ENCODE measurements at places on chromosomes 6 and 20.

- DNase-seq = no peak
Observed at GRCh38 chr6:158257425-158257759, 54.9 kb upstream of the TULP4 start.

DNA sequence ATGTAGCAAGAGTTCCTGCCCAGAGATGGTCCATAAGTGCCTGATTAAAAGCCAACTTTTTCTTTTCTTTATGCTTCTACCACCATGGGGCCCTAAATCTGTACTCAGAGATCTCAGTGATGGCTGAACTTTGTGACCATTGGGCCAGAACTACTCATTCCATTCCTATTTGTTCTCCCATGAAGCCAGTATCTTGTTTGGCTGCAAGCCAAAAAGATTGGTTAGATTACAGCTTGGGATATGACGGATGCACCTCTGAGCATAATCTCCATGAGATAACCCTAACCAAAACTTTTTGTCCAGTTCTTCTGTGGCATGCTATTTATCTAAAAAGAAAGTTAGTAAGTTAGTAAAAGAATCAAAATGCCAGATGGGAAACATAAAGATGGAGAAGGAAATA, 72.2 kb downstream of the PLCB4 start:
- DNase-seq = no peak

DNA sequence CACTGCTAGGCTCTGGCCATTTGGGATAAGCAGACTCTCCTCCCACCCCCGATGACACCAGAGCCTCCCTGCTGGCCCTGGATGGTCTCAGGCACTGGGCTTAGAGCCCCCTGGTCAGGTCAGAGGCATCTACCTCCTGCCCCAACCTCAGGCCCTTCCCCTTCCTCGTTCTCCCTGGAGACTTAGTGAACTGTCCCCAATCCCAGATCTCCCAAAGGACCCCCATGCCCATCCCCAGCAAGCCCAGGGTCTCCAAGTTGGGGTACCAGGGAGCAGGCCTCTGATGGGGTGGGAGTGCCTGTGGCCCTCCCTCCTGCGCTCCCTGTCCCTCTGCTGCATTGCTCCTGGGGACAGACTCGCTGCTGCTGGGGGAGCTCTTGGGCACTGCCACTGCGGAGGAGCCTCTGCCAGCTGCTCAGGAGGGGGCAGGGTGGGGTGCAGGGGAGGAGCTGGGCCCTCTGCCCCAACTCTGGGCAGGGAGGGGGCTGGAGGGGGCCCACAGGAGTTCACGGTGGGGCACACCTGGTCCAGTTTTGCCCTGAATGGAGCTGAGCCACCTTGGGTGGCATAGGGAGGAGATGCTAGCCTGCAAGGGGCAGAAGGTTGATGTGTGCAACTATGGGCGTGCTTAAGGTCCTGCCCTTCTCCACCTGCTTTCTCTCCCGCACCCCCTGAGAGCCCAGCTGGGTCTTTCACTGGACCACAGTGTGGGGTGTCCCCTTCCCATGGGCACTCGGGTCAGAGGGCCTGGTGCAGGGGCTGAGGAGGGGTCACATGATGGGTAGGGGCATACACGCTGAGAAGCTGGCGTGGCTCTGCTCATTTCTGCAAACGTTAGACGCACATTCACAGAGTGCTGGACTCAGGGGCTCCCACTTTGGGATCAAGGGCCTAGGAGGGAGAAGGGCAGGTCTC, 40.4 kb downstream of the SPDEF start:
- no peak for DNase-seq

DNA sequence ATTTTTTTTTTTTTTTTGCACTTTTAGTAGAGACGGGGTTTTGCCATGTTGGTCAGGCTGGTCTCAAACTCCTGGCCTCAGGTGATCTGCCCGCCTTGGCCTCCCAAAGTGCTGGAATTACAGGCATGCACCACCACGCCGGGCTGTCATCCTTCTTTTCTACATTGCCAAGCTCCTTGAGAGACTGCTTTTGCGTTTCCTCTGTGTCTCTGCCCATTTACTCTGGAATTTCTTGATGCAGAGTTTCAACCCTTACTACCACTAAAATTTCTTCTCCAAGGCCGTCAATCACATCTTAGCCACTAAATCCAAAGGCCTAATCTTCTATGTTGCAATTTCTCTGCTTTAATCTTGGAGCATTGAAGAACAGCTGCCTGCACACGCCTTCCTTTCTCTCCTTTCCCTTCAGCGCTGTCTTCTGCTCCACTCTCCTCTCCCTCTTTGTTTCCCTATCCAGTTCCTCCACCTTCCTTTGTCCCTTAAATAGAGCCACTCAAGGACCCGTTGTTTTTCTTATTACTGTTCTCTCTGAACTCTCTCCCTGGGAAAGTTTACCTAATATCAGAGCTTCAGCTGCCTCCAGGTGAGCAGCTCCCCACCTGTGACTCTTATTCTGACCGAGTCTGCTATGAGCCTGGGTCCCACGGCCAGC, 98.8 kb downstream of the SLC35B3 start:
- DNase-seq = no peak

DNA sequence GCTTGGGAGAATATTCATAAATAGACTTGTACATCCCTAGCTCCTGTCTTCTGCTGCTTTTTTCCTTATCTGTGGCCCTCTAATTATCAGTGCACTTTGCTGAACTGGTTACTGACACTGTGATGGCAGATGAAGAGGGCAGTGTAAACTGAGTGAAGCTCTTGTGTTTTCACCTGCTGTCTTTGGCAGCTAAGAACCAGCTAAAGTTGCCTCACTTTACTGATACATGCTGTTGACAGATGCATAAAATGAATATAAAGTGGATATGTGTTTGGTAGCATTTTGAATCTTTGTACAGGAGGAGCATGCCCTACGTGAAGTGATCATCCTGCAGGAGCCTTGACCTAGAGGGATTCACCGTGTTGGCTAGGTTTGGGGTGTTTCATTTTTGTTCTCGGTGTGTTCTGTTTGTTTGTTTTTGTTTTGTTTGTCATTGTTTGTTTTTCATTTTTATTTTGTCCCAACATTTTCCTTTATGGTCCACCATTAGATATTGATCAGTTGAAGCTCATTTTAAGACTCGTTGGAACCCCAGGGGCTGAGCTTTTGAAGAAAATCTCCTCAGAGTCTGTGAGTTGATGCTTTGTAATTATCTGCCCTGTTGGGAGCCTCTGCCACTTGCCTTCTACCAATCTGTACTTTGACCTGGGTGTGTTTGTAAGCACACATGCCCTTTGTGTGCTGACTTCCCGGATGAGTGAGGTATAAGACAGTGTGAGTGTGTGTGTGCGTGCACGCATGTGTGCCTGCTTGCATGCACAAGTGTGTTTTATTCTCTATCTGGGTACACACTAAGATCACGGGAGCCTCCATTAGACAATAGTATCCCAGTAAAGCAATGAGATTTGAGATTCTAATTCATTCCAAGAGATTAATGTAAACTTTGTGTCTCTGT, 34.6 kb upstream of the MAPK13 start:
- no peak for DNase-seq

DNA sequence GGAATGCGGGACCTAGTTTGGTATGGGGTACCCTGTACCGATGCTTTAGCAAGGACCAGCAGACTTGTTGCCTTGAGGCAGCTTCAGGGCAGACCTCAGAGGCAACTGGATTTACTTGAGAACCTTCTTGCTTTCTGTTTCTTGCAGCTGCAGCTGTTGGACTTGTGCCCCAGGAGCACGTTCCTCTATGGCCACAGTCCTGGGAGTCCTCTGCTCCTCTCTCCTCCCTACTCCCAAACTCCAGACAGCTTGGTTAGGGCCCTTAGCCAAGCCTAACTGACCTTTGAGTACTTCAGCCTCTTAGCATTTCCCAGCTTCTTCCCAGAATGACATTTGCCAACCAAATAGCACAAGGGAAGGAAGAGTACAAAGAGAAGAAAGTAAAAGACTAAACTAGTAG, 34.7 kb downstream of the GHRH start:
- no peak for DNase-seq

DNA sequence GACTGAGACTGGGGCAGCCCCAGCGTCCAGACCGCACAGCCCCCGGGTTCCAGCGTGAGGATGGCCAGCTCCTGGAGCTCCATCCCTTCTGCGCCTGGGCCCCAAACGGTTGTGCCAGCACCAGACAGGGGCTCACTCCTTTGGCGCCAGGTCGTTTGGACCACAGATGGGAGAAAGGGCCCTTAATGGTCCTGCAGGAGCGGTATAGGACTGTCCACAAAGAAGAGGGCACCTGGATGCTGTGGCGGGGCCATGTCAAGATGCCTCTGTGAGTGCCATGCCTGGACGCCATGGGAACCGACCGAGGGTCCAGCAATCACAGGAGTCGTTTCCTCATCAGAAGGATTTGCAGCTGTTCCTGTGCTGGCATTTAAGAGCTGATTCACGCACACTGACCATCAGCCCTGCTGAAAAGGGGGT, 82.7 kb downstream of the DLL1 start:
- DNase-seq = no peak

DNA sequence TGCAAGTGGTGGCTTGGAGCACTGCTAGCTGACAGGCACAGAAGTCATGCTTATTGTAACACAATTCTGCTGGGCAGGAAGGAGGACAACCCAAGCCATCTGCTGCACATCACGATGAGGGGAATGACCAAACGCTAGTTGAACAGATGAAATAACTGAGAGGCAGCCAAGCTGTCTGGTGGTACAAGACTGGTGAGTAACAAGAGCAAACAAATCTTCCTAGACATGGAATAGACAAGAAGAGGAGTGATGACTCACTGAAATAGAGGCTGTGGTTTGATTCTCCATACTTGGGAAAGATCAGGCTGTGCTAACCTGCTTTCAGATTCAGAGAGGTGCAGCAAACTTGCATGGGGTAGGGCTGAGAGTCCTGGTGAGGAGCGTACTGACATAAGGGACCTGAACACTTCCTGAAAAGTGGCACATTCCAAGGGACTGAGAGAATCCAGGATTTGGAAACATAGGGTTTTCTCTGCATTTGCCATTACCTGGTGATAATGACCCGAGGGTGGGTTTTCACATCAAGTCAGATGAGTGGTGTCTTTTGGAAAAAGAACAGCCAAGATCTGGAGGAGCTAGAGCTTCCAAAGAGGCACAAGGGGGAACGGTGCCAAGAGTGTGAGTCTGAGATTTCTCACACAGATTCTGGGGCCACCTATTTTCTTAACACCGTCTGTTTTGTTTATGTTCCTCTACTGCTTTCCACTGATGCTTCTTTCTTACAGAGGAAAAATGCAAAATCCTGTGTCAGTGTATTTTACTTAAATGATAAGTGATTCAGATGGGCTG, 60.0 kb downstream of the PRL start:
- no peak for DNase-seq

DNA sequence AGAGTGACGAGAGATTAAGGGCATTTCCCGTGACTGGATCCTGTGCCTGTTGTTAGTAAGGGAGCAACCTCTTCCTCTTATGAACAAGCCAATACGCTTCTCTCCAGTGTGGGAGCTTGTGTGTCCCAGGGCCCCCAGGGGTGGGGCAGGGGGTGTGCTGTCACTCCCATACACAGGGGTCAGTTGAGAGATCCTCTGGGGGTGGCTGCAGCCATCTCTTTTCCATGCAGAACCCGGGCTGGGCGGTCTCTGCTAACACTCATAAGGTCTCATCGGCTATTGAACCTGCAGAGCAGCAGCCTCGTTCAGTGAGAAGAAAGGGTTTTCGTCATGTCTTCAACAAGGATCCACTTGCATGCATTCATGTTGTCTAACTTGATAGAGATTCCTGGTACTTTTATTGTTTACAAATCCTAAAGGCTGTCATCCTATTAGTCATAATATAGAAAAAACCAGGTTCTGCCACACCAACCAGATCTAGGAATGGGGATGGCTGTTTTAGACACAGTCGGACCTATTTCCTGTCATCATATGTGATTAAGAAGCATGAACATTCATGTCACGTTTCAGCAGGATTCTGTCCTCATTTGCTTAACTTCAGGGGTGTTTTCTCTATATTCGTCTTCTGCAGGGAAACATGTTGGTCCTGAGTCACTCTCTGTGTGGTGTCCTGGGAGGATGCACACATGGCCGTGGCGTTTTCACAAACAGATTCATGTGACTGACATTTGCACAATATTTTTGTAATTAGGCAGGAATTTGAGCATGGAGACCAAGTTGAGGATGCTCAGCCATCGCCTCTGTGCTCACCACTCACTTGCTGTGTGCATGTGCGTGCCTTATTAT, 13.3 kb upstream of the THBS2 start:
- no peak for DNase-seq

DNA sequence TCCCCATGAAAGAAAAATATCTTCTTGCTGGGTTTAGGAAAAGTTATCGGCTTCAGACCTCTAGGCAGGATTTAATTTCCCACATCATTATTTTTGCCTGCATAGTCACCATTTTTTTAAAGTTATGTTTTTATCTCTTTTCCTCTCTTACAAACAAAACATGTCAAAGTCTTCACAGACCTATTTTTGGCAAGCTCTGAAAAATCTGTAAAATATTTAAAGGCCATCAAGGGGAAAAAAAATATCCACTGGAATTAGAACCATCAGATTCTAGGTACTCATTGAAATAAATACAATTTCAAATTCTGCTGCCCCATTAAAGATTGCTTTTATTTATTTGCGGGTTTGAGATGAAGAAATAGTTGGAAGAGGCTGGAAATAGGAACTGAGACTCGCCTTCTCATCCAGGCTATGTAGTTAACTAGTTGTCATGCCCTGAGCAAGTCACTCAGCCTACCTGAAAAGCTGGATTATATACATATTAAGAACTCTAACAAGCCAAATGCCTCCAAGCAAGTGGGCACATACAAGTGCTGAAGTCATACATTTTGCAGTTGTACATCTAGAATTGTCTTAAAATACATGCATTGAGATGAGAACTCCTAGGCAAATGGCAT, 101.7 kb upstream of the SASH1 start:
- no peak for DNase-seq

- no peak for DNase-seq
Observed at GRCh38 chr20:49852522-49853080, 40.0 kb downstream of the SLC9A8 start.

GRCh38 chr6:56259234-56260077, 12.1 kb upstream of the COL21A1 start:
- no peak for DNase-seq

GRCh38 chr6:101851911-101852310, 458.4 kb downstream of the GRIK2 start:
- no peak for DNase-seq

DNA sequence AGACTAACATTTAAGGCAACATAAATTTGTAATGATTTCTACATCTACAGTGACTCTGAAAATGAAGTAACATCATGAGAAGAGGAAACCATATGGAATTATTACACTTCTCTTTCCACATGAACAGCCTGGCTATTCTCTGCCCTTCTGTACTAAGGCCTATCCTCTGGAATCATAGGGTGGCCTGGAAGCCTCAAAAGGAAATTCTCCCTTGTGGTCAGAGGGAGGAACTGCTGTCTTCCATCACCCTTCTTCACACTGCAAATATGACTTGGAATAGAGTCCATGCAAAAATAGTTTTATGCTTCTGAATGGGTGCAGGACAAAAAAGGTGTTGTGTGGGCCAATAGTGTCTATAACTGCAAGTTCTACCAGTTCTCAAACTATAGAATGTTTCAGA, 44.6 kb upstream of the SH3BGRL2 start:
- no peak for DNase-seq

DNA sequence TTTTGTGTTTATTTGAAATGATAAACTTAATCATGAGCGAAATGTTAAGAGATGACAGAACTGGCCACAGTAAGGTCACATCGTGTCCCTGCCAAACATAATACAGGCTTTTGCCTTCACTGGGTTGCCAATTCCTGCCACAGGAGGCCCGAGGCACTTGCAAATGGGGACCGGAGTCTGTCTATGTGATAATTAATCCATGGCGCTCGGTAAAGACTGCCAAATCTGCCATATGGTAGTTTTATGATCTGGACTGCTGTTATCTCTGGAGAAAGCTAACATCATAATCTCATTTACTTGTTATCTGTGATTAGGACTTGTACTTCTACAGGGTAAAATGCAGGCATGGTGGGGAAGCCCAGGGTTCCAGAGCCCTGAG, 170.5 kb upstream of the TSHZ2 start:
- no peak for DNase-seq

- DNase-seq = no peak
Observed at GRCh38 chr20:45345104-45345936, 2.9 kb downstream of the SDC4 start.
